ENCODE measurements at places on chromosomes 2 and 18. TPM values are rescaled to one million over a fixed set of nuclear protein-coding genes. Genes with fewer than 3 reads are reported as not detected.
A peak's percentile ranks its signal among the peaks of the same experiment; 100 is the strongest.

Gene ARHGAP28
- total RNA-seq: 20.2 TPM

Gene LCT
- total RNA-seq: 0.19 TPM

Gene GAD1
- total RNA-seq: 0.39 TPM

Gene DNAJC5G
- total RNA-seq: not detected

DNA sequence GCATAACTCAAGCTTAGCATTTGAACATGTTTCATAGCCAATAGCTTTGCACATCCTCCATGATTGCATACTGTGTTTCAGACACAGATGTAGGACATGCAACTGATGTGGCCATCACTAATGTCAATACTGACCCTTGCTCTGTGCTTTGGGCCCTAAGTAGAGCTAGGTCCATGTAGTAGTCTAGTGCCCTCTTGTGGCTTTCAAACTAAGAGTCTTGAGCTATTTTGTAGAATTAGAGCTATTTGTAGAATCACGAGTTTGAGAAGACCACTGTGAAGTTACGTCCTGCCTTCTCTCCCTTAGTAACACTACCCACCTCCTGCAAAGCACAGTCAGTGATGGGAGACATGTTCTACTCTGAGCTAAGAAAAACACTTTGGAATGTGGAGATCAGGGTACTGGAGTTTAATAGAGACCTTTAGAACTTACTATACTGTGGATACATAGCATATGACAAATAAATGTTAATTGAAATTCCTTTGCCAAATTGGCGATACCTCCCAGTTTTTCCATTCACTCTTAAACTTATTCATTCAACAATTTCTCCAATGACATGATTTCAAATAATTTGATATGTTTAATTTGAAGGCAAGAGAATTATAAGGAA is 306.5 kb upstream of the TNP1 start:
- H3K4me3 ChIP-seq: no peak overlapping the region
- H3K27ac ChIP-seq: no peak overlapping the region
- no peak for DNase-seq
- peaks cover 44% of the 10 kb centered on the region for H3K4me1 ChIP-seq
- peaks cover 12% of the 10 kb centered on the region for H3K36me3 ChIP-seq

Gene PLEK
- not detected for total RNA-seq

DNA sequence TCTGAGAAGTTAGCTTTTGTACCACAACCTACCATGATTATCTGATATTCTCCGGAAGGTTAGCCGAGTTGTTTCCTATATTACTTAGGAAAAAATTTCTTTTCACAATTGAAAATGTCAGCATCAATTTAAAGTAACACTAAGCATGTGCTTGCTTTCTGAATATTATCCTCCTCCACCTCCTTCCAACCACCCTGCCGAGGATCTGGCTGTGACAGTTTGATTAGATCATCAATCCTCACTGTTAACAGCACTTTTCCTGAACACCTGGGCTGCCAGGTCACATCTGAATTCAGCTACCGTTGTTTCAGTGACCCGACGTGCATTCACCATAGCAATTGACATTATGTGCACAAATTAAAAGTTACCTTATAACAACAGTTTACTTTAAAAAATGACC is 207.0 kb downstream of the ZNF407 start:
- no peaks in the 10 kb centered on the region for H3K4me1 ChIP-seq
- H3K4me3 ChIP-seq: no peak overlapping the region
- H3K36me3 ChIP-seq: no peaks in the 10 kb centered on the region

- DNase-seq: peak; percentile 74
- peaks cover 3% of the 10 kb centered on the region for H3K36me3 ChIP-seq
- peak within 1 kb of the TSS; percentile 100 for H3K4me3 ChIP-seq
Observed at GRCh38 chr2:188291617-188292347, at the start of gene GULP1. Gene GULP1, plus strand, starts transcription at chr2:188291874. Its CDS starts 185,829 bp downstream, at chr2:188477703.

Data from neural crest cell (in vitro differentiated cells).